Fibroblast of lung (primary cell): ENCODE measurements at places on chromosomes 4 and X.

- DNase-seq = no peak
These were observed 18.5 kb downstream of the PDK3 start for GRCh38 chrX:24483596-24483995.

- no peak for DNase-seq
These were observed 47.5 kb upstream of the XK start for GRCh38 chrX:37638047-37638446.

GRCh38 chr4:118308306-118309030 lies 44.3 kb downstream of the PRSS12 start:
- DNase-seq = no peak

GRCh38 chrX:119505945-119506344 lies 37.7 kb downstream of the SLC25A5 start:
- no peak for DNase-seq

GRCh38 chrX:155056471-155056870 lies 14.5 kb downstream of the CMC4 start:
- no peak for DNase-seq

DNA sequence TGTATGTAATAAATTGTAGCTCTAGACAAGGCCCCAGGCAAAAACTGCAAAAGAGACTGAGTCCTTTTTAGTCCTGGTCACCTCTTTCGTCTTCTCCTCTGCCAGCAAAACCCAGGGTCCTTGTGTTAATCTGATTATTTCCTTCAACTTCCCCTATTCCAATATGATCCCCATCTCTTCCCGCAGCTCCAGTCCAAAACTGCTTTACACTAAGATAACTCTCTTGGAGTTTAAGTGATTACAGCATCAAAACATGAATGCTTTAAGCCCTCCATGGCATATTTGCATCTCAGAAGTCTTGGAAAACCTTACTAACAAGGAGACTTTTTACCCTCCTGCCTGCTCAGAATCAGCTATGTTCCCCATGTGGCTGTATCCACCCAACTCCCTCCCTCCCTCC lies 59.3 kb downstream of the MAGEA1 start:
- no peak for DNase-seq

GRCh38 chrX:109830157-109830703 lies 97.2 kb upstream of the ACSL4 start:
- no peak for DNase-seq

DNA sequence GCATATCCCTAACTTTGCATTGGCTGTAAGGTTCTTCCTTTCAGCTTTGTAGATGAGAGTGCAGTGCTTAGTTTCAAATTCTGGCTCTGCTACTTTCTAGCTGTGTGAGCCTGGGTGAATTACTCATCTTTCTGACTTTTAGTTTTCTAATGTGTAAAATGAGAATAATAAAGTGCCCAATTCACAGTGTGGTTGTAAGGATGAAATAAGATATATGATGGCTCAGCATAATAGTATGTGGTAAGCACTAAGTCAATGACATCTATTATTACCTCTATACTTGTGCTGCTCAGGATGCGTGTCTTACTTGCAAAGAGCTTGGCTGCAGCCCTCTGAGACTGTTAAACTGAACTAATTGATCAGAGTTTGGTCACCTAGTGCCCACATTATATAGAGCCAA lies 30.6 kb upstream of the ETNPPL start:
- DNase-seq = peak; percentile 49

- DNase-seq = no peak
These were observed 376.7 kb downstream of the GPM6A start for GRCh38 chr4:175435381-175435783.

GRCh38 chrX:40543661-40544328 lies 37.0 kb upstream of the ATP6AP2 start:
- DNase-seq = peak; percentile 51

GRCh38 chr4:172688534-172688933 lies 480.1 kb upstream of the GALNT7 start:
- no peak for DNase-seq

DNA sequence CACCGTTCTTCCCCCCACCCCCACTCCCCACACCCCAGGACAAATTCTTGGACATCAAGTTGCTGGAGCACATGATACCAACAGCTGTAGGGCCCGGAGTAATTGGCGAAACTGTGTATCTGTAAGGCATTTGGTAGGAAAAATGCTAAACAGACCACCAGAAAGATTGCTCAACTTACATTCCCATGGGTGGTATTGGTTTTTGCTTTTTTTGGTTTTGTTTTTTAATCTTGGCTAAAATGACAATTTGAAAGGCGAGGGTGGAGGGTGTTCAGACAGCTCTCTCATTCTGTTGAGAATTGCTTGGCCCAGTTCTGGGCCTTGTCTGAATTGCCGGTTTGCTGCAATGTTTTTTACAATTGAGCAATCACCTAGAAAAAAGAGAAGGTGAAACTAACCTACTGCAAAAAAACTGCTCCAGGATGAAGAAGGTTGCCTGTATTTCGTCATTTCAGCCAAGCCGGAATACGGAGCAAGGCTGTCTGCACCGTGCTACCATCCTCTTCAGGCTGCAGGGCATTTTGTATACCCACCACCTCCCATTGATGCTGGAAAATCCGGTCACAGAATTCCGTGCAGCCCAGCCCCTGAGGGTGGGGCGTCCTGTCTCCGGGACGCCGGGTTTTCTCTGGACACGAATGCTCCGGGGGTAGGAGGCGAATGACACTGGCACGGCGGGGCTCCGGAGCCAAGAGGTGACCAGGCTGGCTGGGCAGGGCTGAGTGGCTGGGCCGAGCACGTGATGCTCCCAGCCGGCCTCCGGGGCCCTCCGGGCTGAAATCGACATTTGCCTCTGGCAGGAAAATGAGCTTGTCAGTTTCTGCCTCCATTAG lies at the start of gene CLCN4:
CLCN4 (plus strand) TSS at position 777 of the 833 bp plus-strand sequence. CDS start 28,058 bp downstream, outside the sequence.
- DNase-seq = peak; percentile 25

GRCh38 chrX:63958134-63958865 lies 173.3 kb upstream of the ARHGEF9 start:
- DNase-seq = no peak

DNA sequence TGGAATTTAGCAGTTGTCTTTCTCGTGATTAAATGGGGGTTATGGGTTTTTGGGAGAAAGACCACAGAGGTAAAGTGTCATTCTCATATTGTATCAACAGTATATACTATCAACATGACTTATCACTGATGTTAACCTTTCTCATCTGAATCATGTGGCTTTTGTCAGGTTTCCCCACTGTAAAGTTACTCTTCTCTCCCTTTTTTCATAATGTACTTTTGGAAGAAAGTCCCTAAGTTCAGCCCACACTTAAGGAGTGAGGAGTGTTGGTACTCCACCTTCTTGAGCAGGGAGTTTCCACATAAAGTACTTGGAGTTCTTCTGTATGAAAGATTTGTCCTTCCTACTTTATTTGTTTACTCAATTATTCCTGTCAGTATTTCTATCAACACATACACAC lies 169.9 kb downstream of the ZNF330 start:
- no peak for DNase-seq

- peak; percentile 91 for DNase-seq
These were observed 144.4 kb downstream of the GLRA2 start for GRCh38 chrX:14673764-14674163.

DNA sequence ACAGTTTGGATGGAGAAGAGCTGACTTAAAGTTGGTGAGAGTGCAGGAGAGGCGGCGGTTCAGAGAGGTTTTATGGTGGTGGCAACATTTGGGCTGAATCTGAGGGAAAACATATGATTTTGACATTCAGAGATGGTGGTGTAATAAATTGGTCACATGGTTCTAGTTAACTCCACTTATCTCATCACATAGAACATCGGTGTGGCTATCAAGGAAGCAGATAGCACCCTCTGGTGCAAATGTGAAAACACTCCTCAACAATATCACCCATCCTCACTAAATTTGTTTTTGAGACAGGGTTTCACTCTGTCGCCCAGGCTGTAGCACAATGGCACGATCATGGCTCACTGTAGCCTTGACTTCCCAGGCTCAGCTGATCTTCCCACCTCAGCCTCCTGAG lies 28.8 kb downstream of the SUPT20HL2 start:
- no peak for DNase-seq

GRCh38 chrX:42247241-42247640 lies 323.9 kb upstream of the CASK start:
- peak; percentile 15 for DNase-seq

DNA sequence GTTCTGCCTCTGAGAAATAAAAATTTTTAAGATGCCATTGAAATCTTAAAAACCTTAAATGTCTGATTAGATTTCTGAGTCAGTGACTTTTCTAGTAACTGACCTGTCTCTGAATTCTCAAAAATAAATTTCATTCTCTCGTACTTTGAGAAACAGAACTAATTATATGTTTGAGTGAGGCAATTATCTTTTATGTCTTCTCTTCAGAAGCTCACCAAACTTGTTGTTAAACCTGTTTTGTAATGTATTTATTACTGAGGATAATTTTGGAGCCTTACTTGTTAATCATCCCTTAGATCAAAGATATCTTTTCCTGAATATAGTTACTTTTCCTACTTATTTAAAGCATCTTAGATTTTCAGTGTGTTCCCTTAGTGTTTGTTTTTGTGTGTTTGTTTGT lies 64.5 kb upstream of the MMAA start:
- no peak for DNase-seq

- peak; percentile 72 for DNase-seq
These were observed 83.1 kb downstream of the RELL1 start for GRCh38 chr4:37603070-37603468.

GRCh38 chr4:61783050-61783449 lies 582.9 kb downstream of the ADGRL3 start:
- DNase-seq = no peak

- peak; percentile 21 for DNase-seq
These were observed 275.5 kb downstream of the PPARGC1A start for GRCh38 chr4:23614284-23614892.

DNA sequence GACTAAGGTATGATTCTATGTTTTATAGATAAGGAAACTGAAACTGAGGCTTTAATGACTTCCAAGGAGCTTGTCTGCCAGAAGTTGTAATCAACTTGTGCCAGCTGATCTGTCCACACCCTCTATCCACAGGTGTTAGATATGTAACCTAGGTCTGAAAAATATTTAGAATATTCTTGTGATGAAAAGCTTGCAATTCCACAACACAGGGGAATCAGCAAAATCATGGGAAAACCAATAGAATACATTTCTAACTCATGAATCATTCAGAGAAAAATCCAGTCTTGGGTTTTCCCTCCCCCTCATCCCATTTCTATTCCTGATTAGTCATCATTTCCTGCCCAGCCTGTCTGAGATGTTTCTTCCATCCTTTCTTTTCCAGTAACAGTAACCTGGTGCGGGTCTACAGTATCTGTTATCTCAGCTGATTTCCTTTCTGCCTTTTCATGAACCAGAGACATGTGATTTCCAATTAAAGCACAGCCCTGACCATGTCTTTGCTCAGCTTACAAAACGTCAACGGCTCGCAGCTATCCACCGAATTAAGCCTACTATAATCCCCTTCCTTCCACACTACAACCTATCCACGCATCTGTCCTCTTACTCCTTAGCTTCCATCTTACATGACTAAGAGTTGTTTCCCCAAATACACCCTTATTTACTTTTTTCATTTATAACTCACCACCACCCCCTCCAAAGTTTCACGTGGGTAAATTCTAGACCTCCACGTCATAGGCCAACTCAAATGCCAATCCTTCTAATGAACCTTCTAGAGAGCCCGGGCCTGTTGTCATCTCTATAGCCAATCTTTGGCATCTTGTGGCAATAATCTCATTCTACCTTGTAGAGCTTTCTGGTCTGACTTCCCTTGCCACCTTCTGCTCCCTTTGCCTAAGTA lies 961 bp upstream of the NOCT start:
- DNase-seq = peak; percentile 91

GRCh38 chr4:150280081-150280895 lies 202.0 kb downstream of the DCLK2 start:
- peak; percentile 97 for DNase-seq

- no peak for DNase-seq
These were observed 49.2 kb downstream of the DDX53 start for GRCh38 chrX:23048806-23049573.

GRCh38 chr4:76969941-76970529 lies 20.5 kb downstream of the SEPTIN11 start:
- DNase-seq = no peak

GRCh38 chr4:182448281-182449151 lies 205.3 kb downstream of the TENM3 start:
- peak; percentile 92 for DNase-seq

DNA sequence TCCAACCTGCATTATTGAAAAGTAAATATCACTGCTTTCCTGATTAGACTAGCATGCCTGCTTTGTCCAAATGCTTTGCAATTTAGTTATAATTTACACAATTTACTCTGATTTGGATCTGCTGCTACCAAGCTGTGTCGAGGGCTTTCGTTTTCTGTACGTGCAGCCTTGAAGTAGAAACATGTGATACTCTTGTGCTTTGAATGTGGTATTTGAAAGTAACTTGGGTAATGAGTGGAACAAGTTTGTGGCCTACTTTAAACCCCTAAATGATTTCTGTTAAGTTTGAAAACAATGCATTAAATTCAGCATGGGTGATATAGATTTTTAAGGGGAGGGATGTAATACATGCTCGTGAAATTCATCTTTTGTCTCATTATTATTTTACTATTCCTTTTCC lies 240.7 kb downstream of the IQCM start:
- no peak for DNase-seq

- no peak for DNase-seq
These were observed 1263.6 kb upstream of the ADGRL3 start for GRCh38 chr4:59936566-59936965.
